Calu3 (cell line): ENCODE measurements at places on chromosomes 2 and 18.
A peak's percentile ranks its signal among the peaks of the same experiment; 100 is the strongest.

DNA sequence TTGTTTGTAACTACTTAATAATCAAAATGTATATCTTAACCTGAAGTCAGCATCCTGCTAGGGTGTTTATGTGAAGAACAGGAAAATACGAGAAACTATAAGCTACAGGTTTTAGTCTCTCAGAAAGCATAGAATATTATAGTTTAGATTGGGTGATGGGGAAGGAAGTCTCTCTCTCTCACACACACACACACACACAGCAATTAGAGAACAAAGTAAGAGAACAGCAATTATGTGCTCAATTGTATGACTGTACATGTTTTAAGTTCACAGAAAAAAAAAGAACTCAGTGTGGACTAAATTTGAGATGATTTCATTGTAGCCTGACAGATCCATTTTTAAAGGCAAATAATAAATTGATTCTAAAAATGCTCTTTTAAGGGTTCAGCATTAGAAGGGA lies 94.3 kb upstream of the ZNF516 start:
- DNase-seq = no peak

DNA sequence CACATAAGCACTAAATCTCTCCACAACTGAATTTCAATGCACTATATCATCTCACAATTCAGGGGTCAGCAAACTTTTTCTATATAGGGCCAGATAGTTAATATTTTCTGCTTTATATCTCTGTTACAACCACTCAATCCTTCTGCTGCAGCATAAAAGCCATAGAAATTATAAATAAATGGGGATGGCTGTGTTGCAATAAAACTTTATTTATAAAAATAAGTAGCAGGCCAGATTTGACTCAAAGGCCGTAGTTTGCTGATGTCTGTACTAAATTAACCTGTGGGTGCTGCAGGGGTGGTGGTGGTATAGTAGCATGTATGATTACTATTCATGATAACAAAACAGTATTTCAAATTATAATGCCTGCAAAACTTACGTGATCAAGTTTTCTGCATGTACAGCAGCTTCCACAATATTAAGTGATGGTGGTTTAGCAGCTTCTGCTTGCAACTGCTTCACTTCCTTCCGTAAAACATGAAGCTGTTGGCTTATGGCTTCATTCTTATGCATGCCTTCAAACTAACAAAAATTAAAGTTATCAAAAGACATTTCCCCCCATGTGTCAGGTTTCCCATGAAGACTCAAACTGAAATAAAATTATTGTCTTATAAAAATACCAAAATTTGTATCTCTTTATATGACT lies 64.1 kb downstream of the SIGLEC15 start:
- no peak for DNase-seq

GRCh38 chr2:207154556-207155510 lies 10.9 kb downstream of the KLF7 start:
- DNase-seq = no peak

DNA sequence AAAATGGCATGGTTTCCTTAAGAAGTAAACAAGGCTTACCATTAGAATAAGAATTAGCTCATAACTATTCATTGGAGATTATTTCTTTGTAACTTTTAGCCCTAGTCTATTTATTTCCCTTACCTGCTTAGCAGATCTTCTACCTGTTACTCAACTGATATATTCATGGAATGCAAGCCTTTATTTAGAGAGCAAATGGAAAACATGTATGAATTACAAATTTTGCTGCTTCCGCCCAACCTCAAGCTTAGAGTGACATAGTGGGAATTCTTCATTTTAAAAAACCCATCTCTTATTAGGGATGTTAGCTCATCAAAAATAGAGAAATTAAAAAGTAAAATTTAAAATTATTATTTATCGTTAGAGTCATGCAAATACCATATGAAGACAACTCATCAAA lies 110.9 kb downstream of the STRN start:
- DNase-seq = no peak

DNA sequence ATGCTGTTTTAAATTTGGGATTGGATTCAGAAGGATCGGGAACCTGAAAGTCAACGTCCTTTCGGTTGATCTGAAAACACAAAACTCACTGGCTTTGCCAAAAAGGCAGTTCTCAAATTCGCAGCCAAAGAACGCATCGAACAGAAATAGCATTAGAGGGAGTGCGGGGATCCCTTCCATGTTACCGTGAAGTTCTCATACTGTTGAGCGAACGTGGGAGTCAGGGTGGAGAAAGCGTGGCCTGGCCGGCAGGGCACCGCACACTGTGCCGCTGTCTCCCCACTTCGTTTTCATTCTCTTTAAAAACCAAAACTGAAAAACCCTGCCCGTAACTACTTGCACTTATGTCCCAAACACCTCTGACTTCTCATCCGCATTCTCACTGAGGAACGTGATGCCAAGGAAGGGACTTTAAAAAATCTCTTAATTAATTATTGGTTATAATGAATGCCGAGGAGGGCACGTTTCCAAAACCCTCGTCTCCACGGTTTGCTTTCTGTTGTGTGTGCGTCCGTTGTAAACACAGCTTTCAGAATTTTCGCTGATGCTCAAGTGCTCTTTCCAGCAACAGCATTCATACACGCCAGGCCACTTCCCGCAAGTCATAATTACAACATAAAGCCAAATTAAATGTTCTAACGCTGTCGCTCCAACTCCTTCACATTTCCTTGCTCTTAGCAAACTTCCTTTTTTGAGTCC lies 60.9 kb upstream of the TWIST2 start:
- no peak for DNase-seq

- DNase-seq = no peak
Measured at GRCh38 chr18:10899481-10899880, 249.9 kb downstream of the PIEZO2 start.

GRCh38 chr18:76376668-76377358 lies 118.2 kb downstream of the ZNF516 start:
- DNase-seq = no peak

DNA sequence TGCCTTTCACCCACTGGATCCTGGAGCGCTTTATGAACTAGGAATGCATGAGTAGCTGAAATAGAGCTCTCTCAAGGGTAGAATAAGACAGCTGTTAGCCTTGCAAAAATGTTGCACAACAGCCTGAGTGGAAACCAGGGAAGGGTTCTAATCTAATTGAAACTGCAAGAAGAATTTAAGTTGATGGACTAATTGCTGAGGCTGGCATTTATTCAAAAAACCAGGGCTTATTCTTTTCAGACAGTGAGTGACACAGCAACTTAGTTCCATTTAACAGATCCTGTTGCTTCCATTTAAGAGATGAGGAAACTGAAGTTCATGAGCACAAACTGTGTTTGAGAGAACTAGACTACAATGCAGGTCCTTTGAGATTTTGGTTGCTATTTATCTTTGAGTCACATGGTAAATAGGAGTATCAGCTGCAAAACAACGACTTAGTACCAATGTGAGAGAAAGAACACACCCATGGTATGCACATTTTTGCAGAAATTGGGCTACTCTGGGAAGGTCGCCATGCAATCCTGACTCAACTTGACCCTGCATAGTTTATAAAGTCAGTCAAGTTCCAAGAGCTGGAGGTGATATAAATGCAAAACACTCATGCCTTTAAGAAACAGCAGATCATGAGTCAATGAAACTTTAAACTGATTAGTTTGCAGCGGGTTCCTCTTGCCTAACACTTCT lies 76.4 kb upstream of the PARD3B start:
- no peak for DNase-seq

DNA sequence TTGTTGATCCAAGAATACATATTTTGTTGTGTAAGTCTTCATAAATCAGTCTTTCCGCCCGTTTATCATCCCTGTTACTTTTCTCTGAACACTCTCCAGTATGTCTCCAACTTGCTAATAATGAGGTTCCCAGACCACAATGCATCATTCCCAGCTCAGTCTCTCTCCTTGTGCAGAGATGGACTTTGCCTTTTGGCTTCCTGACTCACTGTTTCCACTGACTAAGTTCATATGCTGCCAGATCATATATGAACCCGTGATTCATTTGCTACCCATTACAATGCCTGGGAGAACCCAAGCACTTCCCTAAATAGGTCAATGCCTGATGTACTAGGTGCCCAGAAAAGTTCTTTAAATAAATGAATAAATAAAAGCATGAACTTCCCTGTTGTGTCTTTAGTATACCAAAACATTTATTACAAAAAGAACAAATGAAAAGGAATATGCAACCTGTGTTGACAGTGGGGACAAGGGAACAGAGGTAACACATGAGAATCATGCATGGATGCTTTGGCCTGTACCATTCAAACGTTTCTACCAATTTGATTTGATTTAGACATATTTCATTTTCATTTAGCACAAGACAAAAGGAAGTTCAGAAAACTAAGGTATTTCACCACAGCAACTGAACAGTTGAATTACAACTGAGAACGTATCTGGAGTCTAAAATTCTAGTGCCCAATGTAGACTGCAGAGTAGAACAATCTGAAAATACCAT lies 215.4 kb upstream of the HNRNPA3 start:
- peak; percentile 68 for DNase-seq

DNA sequence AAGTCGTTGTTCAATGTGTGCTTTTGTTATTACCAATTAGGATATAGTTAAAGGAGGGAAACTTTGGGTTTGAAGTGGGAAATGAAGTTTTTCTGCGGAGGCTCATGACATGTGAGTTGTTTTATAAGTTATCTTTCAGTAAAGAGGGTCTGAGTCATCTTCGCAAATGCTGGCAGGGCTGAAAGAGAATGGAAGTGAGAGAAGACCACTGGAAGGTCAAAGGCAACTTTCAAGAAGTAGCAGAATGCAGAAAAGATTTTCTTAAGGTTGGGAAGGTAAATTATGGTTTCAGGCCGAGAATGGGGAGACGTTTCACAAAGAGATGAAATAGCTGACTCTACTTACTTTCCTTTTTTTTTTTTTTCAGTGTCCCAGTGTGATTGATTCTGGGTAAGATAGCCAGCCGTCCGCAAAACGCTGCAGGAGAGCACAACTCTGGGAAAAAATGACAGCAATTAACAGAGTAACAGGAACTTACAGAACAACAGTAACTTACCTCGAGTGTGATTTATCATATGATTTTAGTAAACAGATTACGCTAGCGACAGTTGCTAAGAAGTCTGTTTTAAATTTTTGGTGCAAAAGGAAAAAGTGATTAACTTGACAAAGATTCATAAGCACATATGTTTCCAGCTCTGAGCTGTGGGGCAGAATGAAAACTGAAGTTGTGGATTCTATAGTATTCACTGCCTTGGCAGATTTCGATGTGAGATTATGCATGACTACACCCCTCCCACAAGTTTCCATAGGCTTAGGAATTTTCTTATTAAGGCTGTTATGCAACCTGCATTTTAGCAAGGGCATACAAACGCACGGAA lies 46.8 kb upstream of the ACTR3 start:
- DNase-seq = no peak

GRCh38 chr2:170324640-170325046 lies 146.7 kb downstream of the MYO3B start:
- peak; percentile 40 for DNase-seq

DNA sequence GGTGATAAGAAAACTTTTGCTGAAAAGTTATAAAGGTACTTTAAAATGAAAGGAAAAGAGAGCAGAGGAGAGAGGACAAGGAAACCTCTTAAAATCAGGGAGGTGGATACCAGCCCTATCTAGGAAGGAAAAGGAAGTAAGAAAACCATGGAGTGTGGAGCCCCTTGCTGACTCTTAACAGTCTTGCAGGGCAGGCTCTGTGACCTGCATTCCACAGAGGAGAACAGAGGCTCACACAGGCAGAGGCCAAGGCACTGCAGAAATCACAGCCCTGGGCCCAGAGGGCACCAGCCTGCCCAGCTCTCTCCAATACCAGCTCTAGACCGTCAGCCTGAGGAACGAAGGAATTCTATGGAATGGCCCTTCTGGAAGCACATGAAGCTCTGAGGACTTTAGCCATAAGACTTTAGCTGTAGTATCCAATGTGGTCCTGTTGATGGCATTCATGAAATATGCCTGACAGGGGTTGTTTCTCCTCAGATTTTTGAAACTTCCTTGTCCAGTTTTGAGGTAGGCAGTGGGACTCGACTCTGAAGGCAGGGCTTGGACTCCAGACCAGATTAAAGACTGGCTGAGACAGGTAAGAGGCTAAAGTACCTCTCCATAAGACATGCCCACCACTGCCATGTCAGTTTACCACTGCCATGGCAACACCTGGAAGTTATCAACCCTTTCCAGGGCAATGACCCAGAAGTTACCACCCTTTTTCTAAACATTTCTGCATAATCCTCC lies 216.3 kb downstream of the ANAPC1 start:
- DNase-seq = peak; percentile 60

DNA sequence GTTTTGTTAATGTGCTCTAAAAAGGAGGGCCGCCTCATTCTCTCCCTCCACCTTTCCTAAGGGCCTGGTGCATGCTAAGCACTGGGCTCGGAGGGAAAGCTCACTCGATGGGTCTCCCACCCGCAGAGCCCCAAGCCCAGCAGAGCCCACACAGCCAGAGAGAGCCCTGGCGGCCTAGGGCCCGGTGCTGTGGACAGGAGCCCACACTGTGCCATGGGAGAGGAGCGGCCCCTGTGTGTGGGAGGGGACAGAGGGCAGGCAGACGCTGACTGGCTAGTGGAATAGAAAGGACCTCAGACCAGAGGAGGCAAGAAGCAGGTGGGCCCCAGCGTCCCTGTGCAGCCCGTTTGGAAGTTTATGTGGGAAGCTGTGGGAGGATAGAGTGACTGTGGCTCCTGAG lies 49.4 kb upstream of the KCNF1 start:
- no peak for DNase-seq

DNA sequence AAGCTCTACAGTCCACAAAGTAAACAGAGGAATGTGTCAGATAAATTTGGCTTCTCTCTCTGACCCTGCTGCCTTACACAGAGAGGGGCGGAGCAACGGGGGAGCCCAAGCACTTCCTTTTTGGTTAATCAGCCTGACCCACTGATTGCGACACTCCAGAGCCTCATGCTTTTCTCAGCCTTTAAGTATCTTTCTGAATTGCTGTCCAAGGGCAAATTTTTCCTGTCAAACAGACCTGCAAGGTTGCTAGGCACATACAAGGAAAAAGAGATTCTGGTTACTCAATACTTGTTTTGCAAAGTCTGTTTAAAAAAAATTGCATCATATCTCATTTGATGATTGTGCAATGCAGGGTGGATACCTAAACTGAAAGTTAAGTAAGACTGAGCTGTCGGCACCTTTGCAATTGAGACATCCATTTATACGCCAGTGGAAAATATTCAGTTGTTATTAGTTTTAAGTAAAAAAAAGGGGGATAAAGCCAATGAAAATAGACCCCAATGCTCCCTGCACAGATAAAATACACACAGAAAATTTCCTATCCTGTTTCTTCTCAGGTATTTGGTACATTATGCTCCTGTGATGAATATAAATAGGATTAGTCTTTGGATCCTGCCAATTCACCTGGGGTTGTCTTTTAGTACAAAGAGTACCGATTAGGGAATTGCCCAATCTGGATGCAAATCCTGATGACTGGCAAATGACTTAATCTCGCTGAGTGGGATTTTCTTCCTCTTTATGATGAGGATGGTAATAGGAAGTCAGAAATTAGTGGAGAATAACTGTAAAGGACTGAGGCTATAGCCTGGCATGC lies 260.2 kb upstream of the TRIB2 start:
- peak; percentile 79 for DNase-seq

- no peak for DNase-seq
Measured at GRCh38 chr2:64951306-64951953, 37.8 kb upstream of the SLC1A4 start.

GRCh38 chr2:171893196-171893823 lies 734 bp downstream of the SLC25A12 start:
- DNase-seq = no peak
